ENCODE measurements at places on chromosomes 12 and 14.
A peak's percentile ranks its signal among the peaks of the same experiment; 100 is the strongest.

GRCh38 chr14:56412468-56413434 lies 166.8 kb upstream of the TMEM260 start:
- no peak for DNase-seq

DNA sequence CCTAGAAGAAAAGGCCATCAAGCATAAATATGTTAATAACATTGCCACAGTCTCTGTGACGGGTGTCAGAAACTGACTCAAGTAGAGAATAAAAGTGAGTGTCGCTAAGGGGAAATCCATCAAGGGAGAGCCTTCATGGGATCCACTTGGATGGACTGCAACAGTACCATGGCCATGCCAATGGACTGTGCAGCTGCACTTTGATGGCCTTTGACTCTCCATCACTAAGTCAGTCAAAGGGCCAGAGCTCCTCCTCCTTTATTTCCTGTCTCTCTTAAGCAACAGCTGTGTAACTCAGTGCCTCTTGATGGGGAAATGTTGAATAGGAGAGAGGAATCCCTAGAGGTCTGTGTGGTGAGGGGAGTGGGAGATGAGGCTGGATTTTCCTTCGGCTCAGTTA lies 335.2 kb downstream of the BMP4 start:
- no peak for DNase-seq

DNA sequence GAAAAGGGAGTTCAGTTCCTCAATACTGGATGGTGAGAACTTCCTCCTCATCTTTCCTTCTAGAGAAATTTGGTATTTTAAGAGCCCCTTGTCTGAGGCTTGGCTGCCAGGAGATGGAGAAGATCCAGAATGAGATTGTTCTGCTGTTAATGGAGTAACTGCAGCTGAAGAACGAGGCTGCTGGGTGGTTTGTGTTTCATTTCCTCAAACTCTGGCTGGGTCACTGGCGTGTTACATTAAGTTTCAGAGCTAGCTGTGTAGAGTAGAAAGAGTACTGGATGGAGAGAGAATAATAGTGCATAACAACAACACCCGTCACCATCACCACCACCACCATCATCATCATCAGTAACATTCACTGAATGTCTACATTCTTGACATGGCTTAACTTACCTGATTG lies 325.0 kb upstream of the TBX3 start:
- DNase-seq, result no peak

- no peak for DNase-seq
These were observed 1202.3 kb downstream of the GALC start for GRCh38 chr14:86790408-86791364.

DNA sequence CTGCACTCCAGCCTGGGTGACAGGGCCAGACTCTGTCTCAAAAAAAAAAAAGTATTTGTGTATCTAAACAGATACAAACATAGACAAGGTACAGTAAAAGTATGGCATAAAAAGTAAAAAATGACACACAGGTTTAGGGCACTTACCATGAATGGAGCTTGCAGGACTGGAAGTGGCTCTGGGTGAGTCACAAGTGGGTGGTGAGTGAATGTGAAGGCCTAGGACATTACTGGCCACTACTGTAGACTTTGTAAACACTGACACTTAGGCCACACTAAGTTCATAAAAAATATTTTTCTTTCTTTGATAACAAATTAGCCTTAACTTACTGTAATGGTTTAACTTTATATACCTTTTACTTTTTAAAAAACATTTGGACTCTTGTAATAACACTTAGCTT lies 38.0 kb upstream of the EIF5 start:
- no peak for DNase-seq

- no peak for DNase-seq
These were observed 201.7 kb upstream of the PLXNC1 start for GRCh38 chr12:93946542-93947150.

DNA sequence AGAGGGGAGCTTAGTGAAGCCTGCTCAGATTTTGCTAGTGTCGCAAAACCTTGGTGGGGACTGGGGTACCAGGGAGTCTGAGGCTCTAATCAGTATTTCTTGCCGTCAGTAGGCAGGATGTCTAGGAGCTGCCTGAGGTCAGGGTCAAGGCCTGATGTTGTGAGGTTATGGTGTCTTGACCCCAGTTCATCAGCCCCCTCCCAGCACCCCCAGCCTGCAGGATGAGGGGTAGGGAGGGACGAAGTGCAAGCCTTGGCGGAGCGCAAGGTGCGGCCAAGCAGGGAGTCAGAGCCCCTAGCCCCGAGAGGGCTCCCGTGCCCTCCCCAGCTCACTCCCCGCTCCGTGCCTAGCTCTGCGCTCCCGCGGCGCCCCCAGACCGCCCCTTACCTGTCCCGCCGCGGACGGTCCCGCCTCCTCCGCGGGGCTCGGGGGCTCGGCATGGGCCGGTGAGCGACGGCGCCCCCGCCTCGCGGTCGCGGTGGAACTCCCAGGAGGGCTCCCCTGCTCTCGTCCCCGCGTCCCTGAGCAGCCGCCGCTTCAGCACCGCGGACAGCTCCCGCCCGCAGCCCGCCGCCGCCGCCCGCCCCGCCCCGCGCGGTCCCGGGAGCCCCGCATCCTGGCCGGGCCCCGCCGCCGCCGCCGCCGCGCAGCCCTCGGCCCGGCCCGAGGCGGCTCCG lies 347 bp downstream of the SYNDIG1L start:
- peak; percentile 38 for DNase-seq

DNA sequence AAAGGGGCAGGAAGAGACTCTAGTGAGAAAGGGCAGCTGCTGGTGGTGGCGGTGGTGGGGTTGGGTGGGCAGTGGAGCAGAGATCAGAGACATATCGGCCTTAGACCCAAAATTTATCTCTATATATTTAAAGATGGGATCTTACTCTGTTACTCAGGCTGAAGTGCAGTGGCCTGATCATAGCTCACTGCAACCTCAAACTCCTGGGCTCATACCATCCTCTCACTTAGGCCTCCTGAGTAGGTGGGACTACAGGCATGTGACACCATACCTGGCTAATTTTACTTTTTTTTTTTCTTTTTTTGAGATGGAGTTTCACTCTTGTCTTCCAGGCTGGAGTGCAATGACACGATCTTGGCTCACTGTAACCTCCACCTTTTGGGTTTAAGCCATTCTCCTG lies 18.6 kb upstream of the ITGA5 start:
- no peak for DNase-seq

- DNase-seq, result peak; percentile 30
These were observed 677 bp downstream of the ATP2A2 start for GRCh38 chr12:110281549-110282299.

DNA sequence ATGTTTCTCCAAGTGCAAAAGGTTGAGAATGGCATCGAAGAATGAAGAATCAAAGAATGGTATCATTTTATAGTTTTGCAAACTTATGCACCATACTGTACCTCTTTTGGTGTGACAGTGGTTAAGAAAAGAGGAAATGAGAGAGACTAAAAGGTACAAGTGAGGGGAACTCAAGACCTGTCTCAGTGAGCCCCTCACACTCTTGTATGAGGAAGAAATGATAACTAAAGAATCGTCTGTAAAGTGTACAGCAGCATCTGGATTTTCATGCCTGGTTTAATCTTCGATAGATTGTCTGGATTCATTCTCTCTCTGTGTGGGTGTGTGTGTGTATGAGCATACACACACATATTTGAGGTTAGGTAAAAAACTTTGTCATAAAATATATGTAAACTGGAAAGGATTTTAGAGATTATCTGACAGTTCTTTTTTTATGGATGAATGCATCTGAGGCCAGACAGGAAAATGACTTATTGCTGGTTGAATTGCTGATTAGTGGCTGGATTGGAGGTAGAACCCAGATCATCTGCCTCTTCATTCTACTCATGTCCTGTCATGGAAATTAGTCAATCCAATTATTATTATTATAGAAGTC lies 16.0 kb upstream of the SLC38A2 start:
- no peak for DNase-seq

DNA sequence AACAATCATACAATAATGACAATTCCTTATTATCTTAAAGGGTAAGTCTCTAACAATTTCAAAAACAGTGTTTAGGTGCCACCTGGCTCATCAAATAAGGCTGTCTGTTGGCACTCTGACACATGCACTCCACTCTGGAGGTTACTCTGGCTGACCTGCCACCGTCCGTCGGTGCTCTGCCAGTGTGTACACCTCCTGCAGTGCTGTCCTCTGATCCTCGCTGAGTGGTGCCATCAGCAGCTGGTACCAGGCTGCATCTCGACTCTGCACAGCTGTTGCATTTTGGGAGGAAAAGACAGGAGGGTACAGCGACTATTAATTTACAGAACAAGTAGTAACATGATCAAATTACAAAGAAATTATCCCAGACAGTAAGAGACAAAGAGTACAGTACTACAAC lies 63.9 kb downstream of the IPO8 start:
- DNase-seq, result no peak

- DNase-seq, result no peak
These were observed at the start of gene TEAD4 for GRCh38 chr12:2959192-2959504. Gene TEAD4 (plus strand): TSS chr12:2959397.

DNA sequence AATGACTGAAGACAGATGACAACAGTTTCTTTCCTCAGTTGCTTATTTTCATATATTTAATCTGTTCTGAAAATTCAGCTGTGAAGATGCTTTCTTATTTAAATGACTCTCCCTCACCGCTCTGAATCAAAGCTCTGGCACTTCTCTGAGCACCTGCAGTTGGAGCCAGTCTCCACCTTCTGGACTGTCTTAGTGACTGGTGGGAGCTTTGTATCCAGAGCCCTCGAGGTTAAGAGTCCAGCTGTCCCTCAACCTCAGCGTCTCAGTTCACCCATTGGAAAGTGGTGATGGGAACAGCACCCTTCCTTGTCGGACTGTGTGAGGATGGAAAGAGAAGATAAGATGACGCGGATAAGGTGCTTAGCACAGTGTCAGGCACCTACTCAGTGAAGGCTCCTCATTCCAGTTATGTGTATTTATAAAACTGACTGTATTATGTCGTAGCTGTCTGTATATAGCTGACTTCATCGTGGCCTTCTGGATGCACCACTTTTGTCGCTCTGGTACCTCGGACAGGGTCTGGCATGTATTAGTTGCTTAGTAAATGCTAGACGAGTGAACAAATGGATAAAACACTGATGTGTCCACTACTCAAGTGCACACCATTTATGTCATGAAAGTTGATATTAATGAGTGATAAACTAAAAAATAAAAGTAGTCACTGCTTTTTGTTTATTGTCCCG lies 34.5 kb downstream of the ELK3 start:
- no peak for DNase-seq

GRCh38 chr12:124302807-124303578 lies 8.1 kb downstream of the RFLNA start:
- DNase-seq, result no peak

DNA sequence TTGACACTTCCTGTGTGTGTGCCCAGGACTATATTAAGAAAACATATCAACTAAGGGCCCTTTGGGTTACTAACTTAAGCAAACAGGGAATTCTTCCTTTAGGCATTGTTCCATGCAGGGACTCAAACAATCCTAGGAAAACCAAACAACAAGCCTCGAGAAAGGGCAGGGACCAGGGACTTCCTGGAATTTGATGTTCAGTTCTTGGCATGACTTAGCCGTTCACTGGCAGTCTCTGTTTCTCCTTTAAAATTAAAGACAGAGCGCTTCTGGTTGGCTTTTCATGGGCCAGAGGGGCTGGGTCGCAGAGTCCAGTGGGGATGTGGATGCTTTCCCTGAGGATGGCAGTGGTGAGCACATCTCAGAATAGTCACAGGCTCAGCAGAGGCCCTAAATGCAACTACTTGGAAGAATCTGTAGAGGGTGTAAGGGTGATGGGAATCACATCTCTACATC lies 35.2 kb downstream of the RNFT2 start:
- DNase-seq, result no peak

Data from central memory CD4-positive, alpha-beta T cell (primary cell).